Esophagus (tissue), 2 donors: ENCODE measurements at places on chromosomes 5 and 9. TPM values are rescaled to one million over a fixed set of nuclear protein-coding genes. Genes with fewer than 3 reads are reported as not detected.

The CAVIN4 gene
- 0.07 TPM for polyA plus RNA-seq

The VCAN gene
- 0.89 TPM for polyA plus RNA-seq

The TNC gene
- polyA plus RNA-seq: 16.3 TPM

The S1PR3 gene
- polyA plus RNA-seq: 3.2 TPM

The CCL19 gene
- polyA plus RNA-seq: 10.5 TPM

The MELK gene
- polyA plus RNA-seq: 3.8 TPM

The GGTA1 gene
- 26.5 TPM for polyA plus RNA-seq
